ENCODE measurements at places on chromosomes 13 and 19. TPM values are rescaled to one million over a fixed set of nuclear protein-coding genes. Genes with fewer than 3 reads are reported as not detected.

GRCh38 chr19:35349614-35350521 is 2.2 kb downstream of the FFAR1 start:
- H3K4me3 ChIP-seq: no peak overlapping the region
- H3K36me3 ChIP-seq: no peaks in the 10 kb centered on the region
- peak overlapping the region; percentile 61 for H3K27ac ChIP-seq
- peaks cover 14% of the 10 kb centered on the region for H3K4me1 ChIP-seq

Gene RFC3
- 16.7 TPM for total RNA-seq

Gene ALG5
- total RNA-seq: 36.2 TPM

Gene LMO7
- 253 TPM for total RNA-seq

DNA sequence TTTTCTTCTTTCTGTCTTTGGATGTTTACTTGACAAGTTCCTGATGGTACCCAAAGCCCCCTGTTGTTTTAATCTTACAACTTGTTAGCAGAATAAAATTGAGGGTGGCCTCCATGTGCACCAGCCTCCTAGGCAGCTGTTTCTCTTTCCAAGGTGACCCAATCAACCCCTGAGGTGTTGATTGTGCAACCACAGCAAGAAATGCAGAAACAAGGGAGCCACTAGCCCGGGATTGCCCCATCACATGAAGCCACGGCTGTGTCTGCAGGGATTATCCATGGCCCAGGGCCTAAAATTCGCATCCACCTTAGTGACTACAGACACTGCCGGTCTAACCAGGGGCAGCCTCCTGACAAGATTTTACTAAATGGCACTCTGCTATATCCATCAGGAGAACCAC is 14.4 kb downstream of the CEACAM4 start:
- no peaks in the 10 kb centered on the region for H3K27me3 ChIP-seq
- H3K4me1 ChIP-seq: no peaks in the 10 kb centered on the region
- H3K36me3 ChIP-seq: no peaks in the 10 kb centered on the region
